ENCODE measurements at places on chromosomes 12 and 14.

DNA sequence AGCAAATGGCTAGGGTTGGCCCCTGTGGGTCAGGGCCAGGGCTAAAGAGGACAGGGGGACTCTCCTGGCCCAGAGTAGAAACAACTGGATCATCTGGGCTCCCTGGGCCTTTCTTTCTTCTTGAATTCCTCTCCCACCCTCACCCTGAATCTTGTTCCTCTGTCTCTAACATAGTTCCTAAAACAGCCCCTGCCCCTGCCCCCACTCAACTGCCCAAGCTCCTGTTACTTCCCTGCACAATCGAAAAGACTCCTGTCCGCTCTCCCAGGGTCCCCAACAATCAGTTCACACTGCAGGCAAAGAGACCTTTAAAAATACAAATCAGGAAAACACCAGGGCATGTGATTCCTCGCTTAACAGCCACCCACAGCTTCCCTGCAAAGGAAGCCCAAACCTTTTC, 18.0 kb upstream of the ANKRD33 start:
- DNase-seq = no peak

DNA sequence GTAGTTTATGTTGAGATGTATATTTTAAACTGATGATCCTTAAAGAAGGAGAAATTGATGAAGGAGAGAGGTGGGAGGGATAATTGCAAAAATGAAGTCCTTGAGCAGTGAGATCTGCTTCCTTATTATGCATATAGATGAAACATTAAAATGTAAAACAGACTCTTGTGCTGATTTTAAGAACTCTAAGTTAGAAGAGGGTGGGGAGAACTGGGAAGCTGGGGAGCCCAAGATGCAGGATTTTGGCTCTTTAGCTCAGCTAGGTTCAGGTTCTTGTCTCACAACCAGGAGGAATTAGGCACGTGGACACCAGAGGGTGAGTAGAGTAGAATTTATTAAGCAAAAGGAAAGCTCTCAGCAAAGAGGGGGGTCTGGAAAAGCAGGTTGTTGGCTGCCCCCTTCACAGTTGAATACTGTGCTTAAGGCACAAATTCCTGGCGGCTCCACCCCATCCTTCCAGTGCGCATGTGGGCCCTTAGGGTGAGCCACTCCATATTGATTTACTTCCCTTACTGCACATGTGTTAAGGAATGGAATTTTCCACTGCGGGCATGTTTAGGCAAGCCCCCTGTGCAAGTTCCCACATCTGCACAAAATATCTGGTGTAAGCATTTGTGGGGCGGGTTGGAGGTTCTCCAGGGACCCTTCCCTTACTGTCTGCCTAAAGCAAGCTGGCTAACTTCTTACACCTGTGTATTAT, 141.9 kb downstream of the BICD1 start:
- DNase-seq = no peak

DNA sequence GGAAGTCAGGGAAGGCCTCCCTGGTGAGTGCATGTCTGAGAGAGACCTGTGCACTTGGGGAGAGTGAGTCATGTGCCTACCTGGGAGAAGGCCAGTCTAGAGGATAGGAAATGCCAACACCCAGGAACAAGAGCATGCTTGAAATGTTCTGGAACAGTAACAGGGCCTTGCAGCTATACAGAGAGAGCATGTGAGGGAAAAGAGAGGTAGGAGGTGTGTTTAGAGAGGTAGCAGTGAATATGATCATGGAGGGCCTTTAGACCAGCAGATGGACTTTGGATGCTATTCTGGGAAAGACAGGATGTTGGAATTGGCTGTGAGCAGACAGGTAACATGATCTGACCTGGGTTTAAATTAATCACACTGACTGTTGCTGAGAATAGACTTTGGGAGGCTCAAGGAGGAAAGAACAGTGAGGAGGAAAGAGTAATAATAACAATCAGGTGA, 1143.6 kb downstream of the FLRT2 start:
- no peak for DNase-seq

GRCh38 chr12:56046027-56046780, 4.5 kb downstream of the RPS26 start:
- no peak for DNase-seq

- DNase-seq = no peak
These were observed 13.1 kb downstream of the ZFYVE21 start for GRCh38 chr14:103728721-103729120.
